ENCODE measurements at places on chromosomes 7 and 10.

- DNase-seq = no peak
Observed at GRCh38 chr7:49703337-49703736, 70.1 kb upstream of the VWC2 start.

DNA sequence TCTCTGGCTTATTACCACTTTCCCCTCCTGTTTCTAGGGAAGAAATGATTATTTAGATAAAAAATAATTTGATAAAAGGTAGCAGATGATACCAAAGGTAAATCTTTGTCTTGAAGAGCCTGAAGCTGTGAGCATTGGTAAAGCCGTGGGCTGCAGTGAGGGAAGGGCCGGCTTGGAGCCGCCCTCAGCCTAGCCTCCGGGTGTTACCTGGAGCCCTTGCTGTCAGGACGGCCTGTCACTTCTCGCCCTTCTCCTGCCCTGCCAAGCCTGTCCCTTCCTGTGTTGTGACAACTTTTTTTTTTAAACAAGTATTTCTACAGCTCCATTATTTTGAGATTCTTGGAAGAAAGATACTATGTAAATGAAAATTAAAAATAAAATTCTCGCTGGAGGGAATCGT, 7.0 kb downstream of the CUX1 start:
- no peak for DNase-seq

DNA sequence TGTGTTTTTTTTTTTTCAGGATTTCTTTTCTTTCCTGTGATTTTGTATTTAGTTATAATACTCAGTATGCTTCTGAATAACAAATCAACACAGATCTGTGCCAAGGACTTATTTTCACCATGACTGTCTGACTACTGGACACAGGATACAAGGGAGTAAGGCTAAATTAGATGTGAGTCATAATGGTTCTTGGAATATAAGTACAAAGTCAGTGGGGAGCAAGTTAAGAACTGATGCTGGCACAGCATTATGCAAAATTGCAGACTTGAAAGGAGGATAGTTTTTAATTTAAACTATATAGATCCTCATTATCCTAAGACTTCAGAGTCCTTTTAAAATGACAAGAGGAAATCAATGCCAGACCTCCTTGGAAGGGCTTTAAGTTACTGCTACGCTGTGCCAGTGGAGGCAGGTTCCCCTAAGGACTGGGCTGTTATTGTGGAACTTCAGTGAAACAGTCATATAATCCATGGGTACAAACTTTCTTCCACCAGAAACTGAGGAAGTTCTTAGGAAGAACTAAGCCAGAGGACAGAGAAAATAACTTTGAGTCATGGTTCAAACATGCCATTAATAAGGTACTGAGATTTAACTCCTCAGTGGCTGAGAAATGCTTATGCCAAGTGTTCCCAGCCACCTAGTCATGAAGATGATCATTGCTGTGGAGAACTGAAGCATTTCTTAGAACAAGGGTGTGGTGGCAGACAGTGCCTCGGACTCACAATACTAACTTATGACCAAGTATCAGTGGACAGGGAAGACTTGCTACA, 531.2 kb downstream of the HTR7 start:
- DNase-seq = no peak

DNA sequence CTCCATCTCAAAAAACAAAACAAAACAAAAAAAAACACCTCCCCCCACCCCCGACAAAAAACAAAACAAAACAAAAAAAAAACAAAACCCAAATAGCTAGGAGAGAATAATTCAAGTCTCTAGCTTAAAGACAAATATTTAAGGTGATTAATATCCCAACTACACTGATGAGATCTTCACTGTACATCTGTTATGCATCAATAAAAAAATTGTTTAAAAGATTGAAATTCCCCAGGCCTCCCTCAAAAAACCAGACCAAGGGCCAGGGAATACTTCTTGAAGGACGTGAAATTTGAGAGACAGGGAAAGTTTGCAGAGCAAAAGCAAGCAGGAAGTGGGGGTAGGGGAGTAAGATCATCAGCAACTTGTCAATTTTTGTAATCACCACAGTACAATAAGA, 232.6 kb downstream of the REEP3 start:
- DNase-seq = no peak

DNA sequence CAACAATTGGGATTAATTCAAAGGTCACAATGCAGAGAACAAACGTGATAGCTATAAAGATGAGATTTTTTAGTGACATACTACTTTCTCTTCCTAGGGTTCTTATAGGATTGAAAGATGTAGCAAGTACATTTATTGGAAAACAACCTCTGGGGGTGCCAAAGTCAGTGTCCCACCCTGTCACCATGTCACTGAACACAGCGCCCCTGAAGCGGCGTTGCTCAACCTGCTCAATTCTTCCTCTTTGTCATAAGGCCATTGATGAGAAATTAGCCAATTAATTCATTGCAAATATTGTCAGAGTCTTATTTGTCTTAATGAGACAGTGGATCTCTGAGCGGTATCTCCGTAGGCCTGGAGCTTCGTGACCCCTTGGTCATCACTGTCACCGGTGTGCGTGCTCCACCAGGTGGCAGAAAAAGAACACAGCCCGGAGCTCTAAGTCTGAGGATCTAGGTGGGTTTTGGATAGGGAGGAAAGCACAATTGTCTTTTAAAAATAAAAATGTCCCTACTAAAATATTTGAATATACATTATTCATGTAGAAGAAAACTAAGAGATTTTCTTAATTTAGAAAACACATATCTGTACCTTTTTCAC, 362.6 kb downstream of the PAXIP1 start:
- DNase-seq = peak; percentile 60
